ENCODE measurements at places on chromosomes 6 and 20.

GRCh38 chr20:44028868-44029847 is 114.5 kb downstream of the TOX2 start:
- no peak for DNase-seq

DNA sequence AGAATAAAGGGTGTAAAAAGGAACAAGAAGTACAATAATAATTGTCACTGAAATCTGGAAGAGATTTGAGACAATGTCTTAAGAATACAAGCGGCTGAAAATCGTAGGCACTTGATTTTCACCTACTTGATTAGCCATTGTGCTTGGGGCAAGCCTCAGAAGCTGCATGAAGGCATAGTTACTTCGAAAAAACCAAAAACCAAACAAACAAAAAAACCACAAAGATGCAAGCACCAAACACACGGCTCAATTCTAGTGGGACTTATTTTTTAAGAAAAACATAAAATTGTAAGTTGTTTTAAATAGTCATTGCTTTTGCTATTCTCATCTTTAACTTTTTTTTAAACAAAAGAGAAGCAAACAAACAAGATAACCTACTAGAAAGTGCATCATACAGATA is 235.6 kb downstream of the OGFRL1 start:
- DNase-seq, result no peak

- no peak for DNase-seq
Observed at GRCh38 chr6:65468307-65468706, 238.7 kb downstream of the EYS start.

GRCh38 chr6:123909989-123910388 is 106.3 kb downstream of the NKAIN2 start:
- no peak for DNase-seq

- DNase-seq, result peak; percentile 15
Observed at GRCh38 chr6:162940426-162940825, 212.7 kb downstream of the PACRG start.

- peak; percentile 53 for DNase-seq
Observed at GRCh38 chr20:3406481-3407039, 909 bp downstream of the DNAAF9 start.

- no peak for DNase-seq
Observed at GRCh38 chr6:161815965-161816364, 542.1 kb upstream of the AGPAT4 start.

GRCh38 chr6:3320238-3320811 is 61.6 kb downstream of the PSMG4 start:
- DNase-seq, result no peak

DNA sequence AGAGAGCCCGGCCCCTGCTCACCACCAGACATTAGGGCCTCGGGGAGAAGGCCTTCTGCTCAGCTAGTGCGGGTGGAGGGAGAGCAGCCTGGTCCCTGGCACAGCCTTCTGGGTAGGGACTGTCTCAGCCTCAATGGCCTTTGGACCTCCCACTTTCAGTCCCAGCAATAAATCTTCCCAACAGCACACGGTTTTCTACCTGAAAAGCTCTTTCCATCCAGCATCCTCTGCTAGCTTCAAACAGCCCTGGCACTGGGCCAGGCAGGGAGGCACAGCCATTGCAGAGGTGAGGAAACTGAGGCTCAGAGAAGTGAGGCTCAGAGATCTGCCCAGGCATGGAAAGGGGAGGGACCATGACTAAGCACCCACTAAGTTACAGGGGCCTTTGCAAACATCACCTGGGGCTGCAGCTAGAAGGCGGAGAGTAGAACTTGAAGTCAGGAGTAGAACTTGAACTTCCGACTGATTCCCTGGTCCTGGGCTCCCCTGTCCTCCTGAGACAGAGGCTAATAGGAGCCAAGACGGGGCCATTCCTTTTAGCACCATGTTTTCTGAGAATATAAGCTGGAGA is 43.9 kb upstream of the NOL4L start:
- no peak for DNase-seq

DNA sequence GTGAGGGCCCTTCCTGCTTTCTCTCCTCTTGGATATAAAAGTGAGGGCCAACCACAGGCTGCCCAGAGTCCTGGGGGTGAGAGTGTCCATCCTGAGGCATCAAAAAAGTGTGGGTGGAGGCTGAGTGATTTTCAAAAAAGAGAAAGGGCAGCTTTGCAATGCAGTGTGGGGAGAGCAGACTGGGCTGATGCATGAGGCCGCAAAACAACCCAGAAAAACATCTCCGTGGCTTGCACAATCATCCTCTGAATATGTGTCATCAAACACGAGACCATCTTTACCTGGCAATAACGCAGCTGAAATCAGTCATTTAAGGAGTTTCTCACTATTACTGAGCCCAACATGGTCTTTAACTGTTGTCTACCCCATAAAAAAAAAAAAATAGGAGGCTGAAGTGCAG is 191.2 kb upstream of the SOX4 start:
- no peak for DNase-seq

- DNase-seq, result no peak
Observed at GRCh38 chr20:57006411-57007170, 259.9 kb downstream of the BMP7 start.

- no peak for DNase-seq
Observed at GRCh38 chr6:4756247-4756646, 20.0 kb upstream of the CDYL start.

GRCh38 chr6:160028487-160029275 is 59.8 kb downstream of the IGF2R start:
- no peak for DNase-seq

DNA sequence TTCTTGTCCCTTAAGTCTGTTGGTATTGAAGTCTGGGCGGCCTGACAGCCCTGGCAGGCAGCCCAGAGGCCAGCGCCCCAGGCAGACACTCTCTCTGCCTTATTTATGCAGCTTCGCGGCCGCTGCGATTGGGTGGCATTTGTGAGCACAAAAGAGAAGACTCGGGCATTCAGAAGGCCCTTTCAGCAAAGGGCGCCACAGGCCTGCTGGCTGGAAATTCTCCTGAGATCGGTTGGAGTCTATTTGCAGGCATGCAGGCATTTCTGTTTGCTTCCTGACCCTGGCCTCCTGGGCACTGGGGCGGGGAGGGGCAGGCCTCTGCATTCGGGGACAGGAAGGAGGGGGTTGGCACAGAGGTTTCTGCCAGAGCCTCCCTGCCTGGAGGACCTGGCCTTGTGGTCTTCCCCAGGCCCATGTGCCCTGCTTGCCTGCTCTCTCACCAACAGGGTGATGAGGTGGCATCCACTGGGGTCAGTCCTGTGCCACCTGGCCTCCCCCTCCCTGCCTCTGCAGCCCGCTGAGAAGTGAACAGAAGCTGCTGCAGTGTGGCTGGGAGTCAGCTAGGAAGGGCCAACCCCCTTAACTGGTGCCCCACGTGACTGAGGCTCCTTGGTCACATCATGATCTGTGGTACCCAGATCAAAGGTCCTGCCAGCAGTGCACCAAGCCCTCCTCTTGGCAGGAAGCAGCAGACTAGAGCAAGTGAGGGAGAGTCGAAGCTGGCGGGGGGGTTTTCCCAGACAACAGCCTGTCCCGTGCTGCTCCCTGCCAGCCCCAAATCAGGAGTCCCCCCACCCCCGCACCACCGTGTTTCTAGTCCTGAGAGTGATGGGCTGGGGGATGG is 16.6 kb upstream of the CCDC167 start:
- DNase-seq, result peak; percentile 6

DNA sequence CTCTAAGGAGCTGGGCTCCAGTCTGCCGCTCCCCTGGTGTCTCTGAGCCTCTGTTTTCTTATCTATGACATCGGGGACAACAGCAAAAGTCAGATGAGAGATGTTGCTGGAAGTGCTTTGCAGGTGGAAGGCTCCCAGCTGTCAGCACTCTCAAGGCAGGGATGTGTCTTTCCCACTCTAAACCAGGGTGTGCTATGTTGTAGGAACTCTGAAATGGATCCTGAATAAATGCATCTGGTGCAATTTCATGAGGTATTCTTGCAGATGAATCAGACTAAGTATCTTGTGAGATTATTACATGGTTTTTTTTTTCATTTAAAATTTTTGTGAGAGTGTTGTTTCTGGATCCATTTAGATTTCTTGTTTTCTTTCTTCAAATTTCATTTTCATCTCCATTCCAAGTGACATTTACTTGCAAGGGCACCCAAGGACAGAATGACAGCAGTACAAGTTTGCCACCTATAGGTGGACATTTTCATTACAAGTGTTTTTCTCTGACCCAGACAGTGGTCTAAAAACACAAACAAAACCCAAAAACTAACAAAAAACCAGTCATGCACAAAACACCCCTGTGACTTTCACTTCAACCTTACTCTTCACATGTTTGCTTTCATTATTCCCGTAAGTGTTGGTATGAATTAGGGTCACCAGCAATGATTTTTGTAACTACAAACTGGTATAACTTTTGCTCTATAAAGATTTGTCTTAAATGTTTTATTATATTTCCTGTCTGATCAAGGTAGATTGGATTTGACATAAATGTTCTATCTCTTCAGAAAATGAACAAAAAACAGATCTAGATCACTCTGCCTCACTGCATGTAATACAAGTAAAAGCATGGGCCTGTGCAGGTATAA is 14.7 kb upstream of the SIM1 start:
- no peak for DNase-seq

- no peak for DNase-seq
Observed at GRCh38 chr6:134447883-134448387, 130.0 kb upstream of the SGK1 start.

DNA sequence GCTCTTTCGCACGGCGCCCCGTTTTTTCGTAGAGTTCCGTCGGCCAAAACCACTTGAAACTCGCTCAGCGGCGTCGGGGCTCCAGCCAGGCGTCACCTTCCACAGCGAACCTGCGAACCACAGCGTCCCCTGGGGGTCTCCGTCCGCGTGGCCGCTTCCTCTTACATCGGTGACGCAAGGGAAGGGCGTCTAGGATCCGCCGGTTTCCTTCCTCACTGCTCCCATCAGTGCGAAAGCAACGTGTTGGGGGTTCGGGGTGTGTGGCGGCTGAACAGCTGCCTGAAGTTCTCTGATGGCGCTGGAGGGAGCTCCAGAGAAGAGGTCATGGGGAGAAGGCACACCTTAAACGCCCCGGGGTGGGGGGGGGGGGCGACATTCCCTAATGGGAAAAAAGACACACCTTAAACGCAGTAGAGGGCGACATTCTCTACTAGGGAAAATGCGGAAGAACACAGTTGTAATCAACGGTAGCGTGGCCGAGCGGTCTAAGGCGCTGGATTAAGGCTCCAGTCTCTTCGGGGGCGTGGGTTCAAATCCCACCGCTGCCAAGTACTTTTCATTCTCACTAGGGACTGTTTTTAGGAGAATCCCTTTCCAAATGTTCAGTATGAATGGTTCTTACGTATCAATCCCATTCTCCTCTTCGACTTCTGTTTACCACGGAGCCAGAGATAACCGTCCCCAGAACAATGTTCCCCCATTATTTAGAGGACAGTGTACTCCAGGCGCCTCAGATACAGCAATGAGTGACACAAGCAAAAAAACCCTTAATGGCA is 16.4 kb downstream of the ZNF311 start:
- DNase-seq, result no peak

GRCh38 chr6:317448-318144 is 25.3 kb downstream of the DUSP22 start:
- DNase-seq, result no peak

DNA sequence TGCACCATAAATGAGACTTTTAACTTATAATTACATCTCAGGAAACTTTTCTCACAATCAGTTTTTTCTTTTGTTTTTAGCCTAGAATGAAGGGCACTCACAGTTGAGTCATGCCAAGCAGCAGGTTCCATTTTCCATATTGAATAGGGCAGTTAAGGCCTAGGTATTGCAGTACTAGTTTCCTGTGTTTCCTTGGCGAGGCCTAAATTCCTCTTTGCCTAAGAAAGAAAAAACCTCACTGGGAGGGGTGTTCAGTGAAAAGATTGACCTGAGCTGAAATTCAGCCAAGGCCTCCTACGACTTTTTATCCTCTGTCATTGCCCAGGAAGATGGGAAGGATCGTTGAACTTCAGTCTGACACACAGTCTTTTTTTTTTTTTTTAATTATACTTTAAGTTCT is 85.5 kb downstream of the IMPG1 start:
- no peak for DNase-seq

- DNase-seq, result no peak
Observed at GRCh38 chr6:366389-367297, 24.9 kb upstream of the IRF4 start.

GRCh38 chr20:37376791-37377190 is 30.9 kb downstream of the SRC start:
- DNase-seq, result no peak

DNA sequence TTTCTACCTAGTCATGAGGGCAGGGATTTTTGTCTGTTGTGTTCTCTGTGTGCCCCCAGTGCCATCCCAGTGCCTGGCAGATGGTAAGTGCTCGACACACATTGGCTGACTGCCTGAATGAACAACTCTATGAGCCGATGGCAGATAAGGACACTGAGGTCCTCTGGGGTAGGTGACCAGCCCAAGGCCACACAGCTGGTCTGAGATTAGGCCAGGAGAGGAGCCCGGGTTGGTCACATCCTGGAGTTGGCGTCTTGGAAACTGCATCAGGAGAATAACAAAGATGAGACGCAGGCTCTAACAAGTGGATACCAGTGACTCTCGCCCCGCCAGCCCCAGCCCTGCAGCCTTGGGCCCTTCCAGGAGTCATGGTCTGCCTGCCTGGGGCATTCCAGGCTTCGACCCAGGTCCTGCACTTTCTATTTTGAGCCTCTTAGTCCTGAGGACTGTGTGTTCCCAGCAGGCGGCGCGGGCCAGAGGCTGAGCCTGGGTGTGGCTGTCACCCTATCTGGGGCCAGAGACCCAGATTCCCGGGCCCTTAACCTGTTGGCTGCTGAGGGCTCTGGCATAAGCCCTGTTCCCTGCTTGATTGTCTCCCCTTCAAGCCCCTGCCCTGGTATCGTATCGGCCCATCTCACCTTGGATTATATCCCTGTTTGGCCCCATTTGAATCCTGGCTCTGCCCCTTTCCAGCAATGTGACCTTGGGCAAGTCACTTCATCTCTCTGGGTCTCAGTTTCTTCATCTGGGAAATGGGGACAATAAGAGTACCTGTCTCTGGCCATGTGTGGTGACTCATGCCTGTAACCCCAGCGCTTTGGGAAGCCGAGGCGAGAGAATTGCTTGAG is 88.3 kb downstream of the CEBPB start:
- DNase-seq, result no peak

DNA sequence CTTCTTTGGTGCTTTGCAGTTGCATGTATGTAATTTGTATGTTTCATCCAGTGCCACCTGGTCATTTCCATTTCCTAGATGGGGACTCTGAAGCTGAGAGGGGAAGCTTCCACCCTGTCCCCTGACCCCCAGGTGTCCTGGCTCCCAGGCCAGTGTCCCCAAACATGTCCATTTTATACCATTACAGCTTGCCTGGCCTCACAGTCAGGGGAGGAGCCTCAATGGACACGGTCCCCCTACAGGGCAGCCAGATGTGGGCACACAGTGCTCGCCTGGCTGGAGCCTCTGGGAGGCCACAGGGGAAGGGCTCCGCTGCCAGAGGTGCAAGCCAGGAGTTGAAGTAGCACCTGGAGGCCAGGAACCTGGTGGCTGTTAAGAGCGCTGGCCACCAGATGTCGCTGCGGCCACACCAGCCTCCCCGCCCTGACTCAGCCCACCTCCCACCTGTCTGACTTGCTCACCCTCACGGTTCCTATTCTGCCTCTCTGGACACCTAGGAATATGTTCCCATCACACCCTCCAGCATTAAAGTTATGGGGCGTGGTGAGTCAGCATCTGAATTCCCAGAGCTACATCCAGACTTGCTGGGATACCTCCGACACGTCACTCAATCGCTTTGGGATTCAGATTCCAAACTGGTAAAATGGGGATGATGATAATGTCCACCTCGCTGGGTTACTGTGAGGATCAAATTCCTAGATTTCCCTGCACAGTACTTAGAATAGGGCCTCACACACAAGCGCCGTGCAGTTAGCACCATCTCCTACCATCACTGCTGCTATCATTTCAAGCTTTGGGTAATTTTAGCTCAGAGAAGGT is 107.4 kb downstream of the SULF2 start:
- DNase-seq, result no peak

Measured in amygdala (tissue), 56 donors.